ENCODE measurements at places on chromosomes 16 and 17.

DNA sequence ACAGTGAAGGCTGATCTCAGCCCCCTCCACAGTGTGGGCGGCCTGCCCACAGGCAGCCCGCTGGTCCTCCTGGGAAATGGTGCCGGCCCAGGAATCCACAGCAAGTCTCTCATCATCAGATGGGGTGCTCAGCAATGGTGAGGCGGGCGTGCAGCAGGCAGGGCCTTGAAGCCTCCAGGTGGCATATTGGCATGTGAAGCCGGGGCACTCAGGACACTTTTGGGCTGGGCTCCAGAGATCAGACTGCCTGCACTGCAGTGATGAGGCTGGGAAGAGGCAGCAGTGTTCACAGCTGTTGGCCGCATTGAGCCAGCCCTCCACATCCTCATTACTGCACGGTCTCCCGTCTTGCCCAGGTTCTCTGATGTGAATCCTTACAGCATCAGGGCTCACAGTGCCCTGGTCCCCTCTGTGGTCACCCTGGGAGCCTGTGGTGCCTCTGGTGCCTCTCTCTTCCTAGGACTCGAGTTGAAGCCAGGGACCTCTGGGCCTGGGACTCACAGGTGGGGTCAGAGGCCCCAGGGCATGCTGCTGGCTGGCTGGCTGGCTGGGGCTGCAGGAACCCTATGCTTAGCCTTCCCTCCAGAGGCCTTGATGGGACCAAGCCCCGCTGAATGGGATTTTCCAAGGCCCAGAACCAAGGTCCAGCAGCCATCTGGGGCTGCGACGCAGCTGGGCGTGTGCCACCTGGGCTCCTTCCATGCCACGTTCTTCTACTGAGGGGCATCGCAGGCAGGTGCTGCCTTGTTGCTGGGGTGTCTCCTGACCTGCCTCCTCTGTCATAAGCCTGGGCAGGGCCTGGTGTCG is 48.6 kb downstream of the TNFRSF13B start:
- DNase-seq: no peak

DNA sequence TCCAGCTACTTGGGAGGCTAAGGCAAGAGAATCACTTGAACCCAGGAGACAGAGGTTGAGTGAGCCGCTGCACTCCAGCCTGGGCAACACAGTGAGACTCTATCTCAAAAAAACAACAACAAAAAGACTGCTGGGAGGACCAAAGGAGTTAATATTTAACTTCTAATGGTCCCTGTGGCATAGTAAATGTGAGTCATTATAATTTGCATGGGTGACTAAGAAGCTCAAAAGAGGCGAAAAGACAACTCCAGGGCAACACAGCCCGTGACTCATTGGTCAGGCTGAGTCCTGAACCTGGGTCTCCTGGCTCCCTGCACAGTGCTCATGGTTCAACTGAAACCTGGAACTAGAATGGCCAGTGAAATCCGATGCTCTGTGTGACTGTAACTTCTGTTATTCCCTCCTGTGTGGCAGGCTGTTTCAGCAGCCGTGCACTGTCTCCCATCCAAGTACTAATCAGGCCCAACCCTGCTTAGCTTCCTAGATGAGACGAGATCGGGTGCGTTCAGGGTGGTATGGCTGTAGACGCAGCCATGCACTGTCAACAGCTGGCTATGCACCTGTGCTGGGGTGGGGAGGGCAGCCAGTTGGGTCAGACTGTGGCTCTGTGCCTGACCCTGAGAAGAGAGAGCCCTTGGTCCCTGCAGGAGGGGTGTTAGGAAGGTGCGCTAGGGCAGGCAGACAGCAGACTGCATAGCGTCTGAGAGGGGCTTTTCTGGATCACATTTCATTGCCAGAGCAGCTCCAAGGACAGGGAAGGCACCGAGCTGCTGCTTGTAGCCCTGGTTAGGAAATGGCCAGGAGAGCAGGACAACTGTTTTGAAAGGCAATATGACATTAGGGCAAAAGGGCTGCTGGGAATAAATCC is 14.5 kb upstream of the GPRC5C start:
- peak; percentile 66 for DNase-seq

DNA sequence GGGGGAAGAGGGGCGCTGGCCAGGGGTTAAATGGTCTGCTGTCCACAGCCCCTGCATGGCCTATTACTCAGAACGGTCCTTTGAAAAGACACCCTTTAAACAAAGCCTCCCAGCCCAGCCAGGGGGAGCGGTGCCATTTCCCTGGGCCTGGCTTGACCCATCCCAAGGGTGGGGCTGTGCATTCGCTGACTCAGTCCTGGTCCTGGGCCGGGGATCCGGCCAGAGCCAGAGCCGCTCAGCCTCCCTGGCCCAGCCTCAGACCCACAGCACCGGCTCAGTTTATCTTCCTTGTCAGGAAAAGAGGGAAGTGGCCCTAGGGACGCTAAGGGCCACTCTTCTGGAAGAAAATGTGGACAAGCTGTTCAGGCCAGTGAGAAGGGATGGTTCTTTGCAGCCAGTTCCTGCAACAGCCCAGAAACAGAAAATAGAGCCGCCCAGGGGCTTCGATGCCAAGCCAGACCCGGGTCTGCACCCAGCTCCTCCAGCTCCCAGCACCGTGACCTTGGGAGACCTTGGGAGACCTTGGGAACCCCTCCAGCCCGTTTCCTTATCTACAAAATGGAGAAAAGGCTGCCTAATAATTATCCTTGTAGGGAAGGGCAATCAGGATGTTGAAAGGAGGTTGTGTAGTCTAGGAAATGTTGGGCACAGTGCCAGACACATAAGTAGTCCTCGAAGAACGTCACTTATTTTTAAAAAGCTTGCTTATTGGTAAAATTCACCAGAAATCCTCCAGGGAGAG is 82.5 kb downstream of the ZDHHC7 start:
- DNase-seq: no peak

DNA sequence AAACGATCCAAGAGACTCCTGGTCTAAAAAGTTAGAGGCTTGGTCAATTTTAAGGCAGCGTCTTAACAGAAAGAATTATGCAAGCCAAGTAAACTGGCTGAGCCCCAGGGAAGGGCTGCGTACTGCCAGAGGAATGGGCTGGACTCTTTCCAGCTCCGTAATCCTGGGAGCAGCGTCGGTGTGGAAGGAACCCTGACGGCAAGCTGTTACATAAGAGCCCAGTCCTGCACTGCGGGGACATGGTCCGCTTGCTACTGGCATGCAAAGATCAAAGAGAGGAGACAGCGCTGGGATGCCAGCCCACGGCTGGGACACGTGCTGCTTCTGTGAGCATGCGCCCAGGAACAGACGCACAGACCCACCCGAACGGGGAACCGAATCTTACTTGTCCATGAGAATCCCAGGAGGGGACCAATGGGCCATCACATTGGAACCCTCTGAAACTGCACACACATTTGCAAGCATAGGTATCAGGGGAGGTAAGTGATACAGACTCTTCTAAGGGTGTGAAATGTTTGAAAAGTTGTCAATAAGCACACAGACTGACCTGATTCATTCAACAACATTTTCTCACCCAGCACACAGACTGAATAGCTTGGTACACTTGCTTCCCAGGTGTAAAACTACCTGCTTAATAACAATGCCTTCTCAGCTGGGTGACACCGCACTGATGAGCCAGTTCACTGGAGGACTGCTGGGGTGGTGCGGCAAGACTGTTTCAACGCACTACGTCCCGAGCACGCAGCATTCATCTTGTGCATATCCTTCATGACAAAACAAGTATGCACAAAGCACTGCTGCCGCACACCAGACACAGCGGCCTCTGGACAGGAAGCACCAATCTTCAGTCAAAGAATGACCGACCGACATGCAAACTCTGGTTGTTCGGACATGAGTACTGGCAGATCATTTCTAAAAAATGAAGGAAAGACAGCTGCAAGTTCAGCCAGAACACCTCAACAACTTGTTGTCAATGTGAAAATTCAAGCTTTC is 94.9 kb downstream of the ANKRD11 start:
- peak; percentile 48 for DNase-seq

GRCh38 chr17:61728297-61728836 is 135.0 kb downstream of the BRIP1 start:
- DNase-seq: no peak

- DNase-seq: no peak
These were observed 15.5 kb downstream of the LLGL2 start for GRCh38 chr17:75540923-75541503.

- DNase-seq: no peak
These were observed 23.8 kb upstream of the CACNG5 start for GRCh38 chr17:66810951-66811682.

- no peak for DNase-seq
These were observed 197.8 kb upstream of the PIRT start for GRCh38 chr17:11035681-11036080.

DNA sequence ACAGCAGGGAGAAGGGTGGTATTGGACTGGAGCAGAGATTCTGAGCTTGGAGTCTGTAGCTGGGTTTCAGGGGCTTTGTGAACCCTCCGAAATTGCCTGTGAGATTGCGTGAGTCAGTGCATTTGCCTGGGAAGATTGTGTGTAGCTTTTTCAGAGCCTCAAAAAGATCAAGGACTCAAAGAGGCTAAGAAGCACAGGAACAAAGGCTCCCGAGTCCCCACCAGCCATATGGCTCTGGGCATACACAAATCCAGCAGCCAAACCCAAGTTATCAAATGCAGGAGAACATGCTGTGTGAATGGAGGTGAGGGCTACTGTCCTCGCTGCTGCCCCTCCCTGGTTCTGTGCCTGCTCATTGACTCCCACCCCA is 3.0 kb downstream of the LRRC75A start:
- no peak for DNase-seq

GRCh38 chr16:1776991-1777374 is 4.0 kb upstream of the MRPS34 start:
- no peak for DNase-seq

DNA sequence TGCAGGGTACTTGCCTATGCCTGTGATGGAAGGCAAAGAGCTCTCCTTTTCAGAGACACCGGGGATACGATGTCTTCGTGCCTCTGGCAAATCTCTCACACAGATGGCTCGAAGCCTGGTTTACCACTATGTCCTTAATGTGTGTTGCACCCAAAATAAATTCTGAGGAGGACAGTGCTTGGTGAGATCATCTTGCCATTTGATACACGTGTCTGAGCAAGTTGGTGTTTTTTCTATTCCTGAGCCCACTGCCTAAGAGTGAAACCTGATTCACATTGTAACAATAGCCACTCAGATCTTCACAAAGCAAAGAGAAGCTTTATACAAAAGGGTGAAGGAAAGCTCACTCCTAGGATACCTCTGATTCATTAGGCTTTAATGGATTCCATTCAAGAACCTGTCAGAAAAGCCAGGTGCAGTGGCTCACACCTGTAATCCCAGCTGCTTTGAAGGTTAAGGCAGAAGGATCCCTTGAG is 33.1 kb upstream of the AKAP1 start:
- DNase-seq: peak; percentile 2

DNA sequence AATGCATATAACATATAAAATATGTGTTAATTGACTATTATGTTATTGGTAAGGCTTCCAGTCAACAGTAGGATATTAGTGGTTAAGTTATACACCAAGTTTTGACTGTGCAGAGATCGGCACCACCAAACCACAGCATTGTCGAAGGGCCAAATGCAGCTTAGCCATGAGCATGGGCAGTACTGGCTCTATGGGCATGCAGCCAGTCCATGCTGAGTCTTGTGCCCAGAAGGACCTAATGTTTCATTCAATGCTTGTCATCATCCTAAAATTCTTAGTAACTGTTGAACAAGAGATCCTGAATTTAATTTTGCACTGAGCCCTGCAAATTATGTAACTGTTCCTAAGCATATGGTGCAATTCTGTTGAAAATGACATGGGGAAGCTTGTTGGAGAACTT is 233.4 kb upstream of the HS3ST3A1 start:
- DNase-seq: no peak

DNA sequence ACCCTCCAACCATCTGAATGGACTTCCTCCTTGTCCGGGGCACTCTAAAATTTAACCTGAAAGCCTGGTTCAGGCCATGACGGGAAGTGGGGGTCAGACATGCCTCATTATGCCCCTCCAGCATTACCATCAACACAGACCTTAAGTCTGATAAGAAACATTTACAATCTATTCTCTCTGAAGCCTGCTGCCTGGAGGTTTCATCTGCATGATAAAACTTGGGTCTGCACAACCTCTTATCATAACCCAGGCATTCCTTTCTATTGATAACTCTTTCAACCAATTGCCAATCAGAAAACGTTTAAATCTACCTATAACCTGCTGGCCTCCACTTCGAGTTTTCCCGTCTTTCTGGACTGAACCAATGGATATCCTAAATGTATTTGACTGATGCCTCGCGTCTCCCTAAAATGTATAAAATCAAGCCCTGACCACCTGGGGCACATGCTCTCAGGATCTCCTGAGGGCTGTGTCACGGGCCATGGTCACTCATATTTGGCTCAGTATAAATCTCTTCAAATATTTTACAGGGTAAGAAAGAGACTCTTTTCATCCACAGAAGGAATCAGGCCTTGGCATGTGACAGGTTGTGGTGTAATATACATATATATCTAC is 45.6 kb downstream of the LYRM1 start:
- no peak for DNase-seq

- DNase-seq: no peak
These were observed 71.9 kb downstream of the ENGASE start for GRCh38 chr17:79146562-79146961.

GRCh38 chr16:28859326-28859725 is 4.3 kb upstream of the SH2B1 start:
- no peak for DNase-seq

DNA sequence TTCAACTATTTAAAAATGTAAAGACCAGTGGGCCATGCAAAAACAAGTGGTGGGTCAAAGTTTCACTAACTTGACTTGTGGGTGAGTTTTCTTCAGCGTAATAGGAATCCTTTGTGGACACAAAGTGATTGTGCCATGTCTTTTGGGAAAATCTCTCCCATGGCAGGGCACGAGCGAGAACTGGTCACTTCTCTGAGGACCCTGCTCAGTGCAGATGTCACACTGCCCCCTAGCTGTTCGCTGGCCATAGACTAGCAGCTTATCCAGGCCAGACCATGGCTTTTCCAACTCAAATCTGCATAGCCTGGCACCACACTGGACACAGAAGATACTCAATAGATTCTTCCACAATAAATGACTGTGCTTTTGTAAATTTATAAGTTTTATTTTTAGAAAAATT is 306.0 kb upstream of the CCL2 start:
- no peak for DNase-seq

DNA sequence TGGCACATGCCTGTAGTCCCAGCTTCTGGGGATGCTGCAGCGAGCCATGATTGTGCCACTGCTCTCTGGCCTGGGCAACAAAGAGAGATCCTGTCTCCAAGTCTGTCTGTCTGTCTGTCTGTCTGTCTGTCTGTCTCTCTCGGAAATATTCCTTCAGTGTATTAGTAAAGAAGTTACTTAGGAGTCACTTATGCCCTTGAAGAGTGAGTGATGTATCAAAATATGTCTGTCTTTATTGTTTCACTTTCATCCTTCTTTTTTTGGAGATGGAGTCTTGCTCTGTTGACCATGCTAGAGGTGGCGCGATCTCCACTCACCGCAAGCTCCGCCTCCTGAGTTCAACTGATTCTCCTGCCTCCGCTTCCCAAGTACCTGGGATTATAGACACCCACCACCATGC is 410.5 kb downstream of the WWOX start:
- DNase-seq: no peak

- no peak for DNase-seq
These were observed 454.1 kb downstream of the HS3ST3B1 start for GRCh38 chr17:14755002-14755401.

Data from HT1080 (cell line).